ENCODE measurements at places on chromosomes 6 and 20. TPM values are rescaled to one million over a fixed set of nuclear protein-coding genes. Genes with fewer than 3 reads are reported as not detected.

GRCh38 chr6:140566781-140567277 is 1192.4 kb upstream of the CITED2 start:
- peaks cover 30% of the 10 kb centered on the region for H3K4me1 ChIP-seq
- peak; percentile 60 for DNase-seq
- H3K27me3 ChIP-seq: no peaks in the 10 kb centered on the region
- H3K36me3 ChIP-seq: peaks cover 4% of the 10 kb centered on the region

BPIFB2 gene
- not detected for total RNA-seq

DNA sequence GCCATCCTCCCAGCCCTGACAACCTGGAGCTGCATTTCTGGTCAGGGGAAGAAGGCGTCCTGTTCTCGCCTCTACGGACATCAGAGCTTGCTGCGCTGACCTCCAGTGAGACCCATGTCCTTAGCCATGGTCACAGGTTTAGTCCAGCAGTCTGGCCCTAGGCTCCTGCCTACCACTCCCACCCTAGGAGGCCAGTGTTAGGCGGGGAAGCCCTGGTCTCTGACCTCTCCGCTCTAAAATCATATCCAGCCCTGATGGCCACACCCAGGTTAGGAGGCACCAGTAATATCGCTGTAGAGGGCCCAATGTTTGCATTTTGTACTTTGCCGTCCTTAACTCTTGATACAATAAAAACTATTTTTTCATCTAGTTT is 1.2 kb upstream of the HTR1B start:
- H3K27ac ChIP-seq: no peak overlapping the region
- no peak for DNase-seq
- H3K4me1 ChIP-seq: peaks cover 4% of the 10 kb centered on the region
- peaks cover 72% of the 10 kb centered on the region for H3K27me3 ChIP-seq
- peak overlapping the region; percentile 29 for H3K4me3 ChIP-seq

DNA sequence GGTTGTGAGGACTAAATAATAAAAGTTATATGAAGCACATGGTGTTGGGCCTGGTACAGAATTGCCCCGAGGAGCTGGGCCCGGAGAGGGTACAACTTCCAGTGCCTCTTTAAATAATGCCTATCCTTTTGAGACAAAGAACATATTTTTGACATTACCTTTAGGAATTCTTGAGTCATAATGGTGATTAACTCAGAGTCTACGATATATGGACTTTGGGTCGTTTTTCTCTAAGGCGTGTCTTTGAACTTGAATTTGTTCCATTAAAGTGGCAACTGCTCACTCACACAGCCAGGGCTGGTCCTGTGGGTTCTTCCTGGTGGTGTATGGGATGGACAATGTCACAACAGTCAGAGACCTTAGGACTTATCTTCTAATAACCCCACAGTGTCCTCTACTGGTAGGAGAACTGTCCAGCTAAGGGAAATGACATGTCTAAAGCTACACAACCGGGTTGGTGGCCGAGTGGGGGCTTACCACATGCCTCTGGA is 106.5 kb downstream of the CDC5L start:
- no peaks in the 10 kb centered on the region for H3K4me1 ChIP-seq
- H3K27ac ChIP-seq: no peak overlapping the region
- H3K36me3 ChIP-seq: no peaks in the 10 kb centered on the region

- H3K4me1 ChIP-seq: no peaks in the 10 kb centered on the region
- H3K36me3 ChIP-seq: no peaks in the 10 kb centered on the region
- no peak overlapping the region for H3K27ac ChIP-seq
- no peak overlapping the region for H3K4me3 ChIP-seq
- no peak for DNase-seq
- H3K27me3 ChIP-seq: no peaks in the 10 kb centered on the region
These were observed 75.4 kb downstream of the ZNF133 start for GRCh38 chr20:18363708-18364107.

PHF1 gene
- total RNA-seq: 53.5 TPM

DNA sequence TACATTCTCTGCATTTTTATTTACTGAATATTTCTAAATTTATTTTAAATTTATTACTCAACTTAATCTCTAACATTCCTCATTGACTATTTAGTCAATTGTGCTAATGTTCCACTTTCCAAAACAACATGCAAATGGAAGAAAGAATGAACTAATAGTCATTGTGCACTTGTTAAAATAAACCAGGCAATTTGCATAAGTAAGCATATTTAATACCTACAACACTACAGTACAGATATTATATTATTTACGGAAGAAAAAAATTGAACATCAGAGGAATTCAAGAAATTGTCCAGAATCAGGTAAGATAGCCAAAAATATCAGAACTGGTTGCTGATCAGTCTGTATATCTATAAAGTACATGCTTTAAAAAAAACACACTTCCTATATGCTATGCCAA is 320.5 kb downstream of the CENPW start:
- no peak overlapping the region for H3K27ac ChIP-seq
- H3K27me3 ChIP-seq: no peaks in the 10 kb centered on the region
- no peak overlapping the region for H3K4me3 ChIP-seq
- no peaks in the 10 kb centered on the region for H3K36me3 ChIP-seq
- no peaks in the 10 kb centered on the region for H3K4me1 ChIP-seq
- DNase-seq: no peak

- H3K4me1 ChIP-seq: peaks cover 20% of the 10 kb centered on the region
- no peaks in the 10 kb centered on the region for H3K36me3 ChIP-seq
- H3K27ac ChIP-seq: no peak overlapping the region
- no peak overlapping the region for H3K4me3 ChIP-seq
- peak; percentile 12 for DNase-seq
These were observed 444.7 kb upstream of the MAP3K7 start for GRCh38 chr6:91031581-91031980.

- H3K4me1 ChIP-seq: peaks cover 12% of the 10 kb centered on the region
- no peak overlapping the region for H3K27ac ChIP-seq
- no peak for DNase-seq
These were observed 427.1 kb downstream of the CD83 start for GRCh38 chr6:14544666-14545065.

OR2H2 gene
- total RNA-seq: not detected

DNA sequence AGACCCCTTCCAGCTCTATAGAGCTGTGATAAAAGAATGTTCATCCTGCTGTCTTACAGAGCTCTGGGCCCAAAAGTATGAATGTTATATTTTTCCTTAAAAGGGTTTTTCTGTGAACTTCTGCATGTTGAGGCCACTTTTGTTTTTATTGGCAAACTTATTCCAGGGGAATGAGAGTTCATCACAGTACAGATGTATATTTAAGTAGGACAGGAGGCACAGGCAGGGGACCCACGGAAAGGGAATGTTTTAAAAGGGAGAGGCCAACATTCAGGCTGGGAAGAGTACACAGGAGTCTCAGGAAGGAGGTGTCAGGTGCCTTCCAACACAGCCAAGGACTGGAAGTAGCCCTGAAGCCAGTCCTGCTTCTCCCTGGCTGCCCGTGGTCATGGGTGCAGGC is 148.4 kb downstream of the EYA2 start:
- H3K4me3 ChIP-seq: no peak overlapping the region
- H3K27ac ChIP-seq: no peak overlapping the region
- no peaks in the 10 kb centered on the region for H3K27me3 ChIP-seq
- H3K36me3 ChIP-seq: no peaks in the 10 kb centered on the region

GRCh38 chr20:1491281-1491840 is at the start of gene SIRPB2:
Gene SIRPB2 (minus strand): TSS chr20:1491420. CDS start chr20:1491359, 61 bp downstream.
- peak within 1 kb of the TSS; percentile 76 for H3K27ac ChIP-seq
- DNase-seq: peak; percentile 41
- peaks cover 51% of the 10 kb centered on the region for H3K4me1 ChIP-seq

GRCh38 chr20:59661153-59661552 is 56.8 kb downstream of the PHACTR3 start:
- H3K4me3 ChIP-seq: no peak overlapping the region
- H3K27me3 ChIP-seq: peaks cover 40% of the 10 kb centered on the region
- H3K4me1 ChIP-seq: no peaks in the 10 kb centered on the region
- H3K27ac ChIP-seq: no peak overlapping the region
- no peak for DNase-seq

GRCh38 chr6:97048771-97049170 is 124.2 kb downstream of the KLHL32 start:
- H3K27ac ChIP-seq: no peak overlapping the region
- H3K4me3 ChIP-seq: no peak overlapping the region
- no peak for DNase-seq
- H3K36me3 ChIP-seq: no peaks in the 10 kb centered on the region
- no peaks in the 10 kb centered on the region for H3K27me3 ChIP-seq
- peaks cover 9% of the 10 kb centered on the region for H3K4me1 ChIP-seq

GRCh38 chr6:84853901-84854300 is 89.5 kb upstream of the TBX18 start:
- no peaks in the 10 kb centered on the region for H3K4me1 ChIP-seq
- H3K4me3 ChIP-seq: no peak overlapping the region
- no peak overlapping the region for H3K27ac ChIP-seq
- H3K27me3 ChIP-seq: no peaks in the 10 kb centered on the region

SLC24A3 gene
- total RNA-seq: 47.8 TPM

DNA sequence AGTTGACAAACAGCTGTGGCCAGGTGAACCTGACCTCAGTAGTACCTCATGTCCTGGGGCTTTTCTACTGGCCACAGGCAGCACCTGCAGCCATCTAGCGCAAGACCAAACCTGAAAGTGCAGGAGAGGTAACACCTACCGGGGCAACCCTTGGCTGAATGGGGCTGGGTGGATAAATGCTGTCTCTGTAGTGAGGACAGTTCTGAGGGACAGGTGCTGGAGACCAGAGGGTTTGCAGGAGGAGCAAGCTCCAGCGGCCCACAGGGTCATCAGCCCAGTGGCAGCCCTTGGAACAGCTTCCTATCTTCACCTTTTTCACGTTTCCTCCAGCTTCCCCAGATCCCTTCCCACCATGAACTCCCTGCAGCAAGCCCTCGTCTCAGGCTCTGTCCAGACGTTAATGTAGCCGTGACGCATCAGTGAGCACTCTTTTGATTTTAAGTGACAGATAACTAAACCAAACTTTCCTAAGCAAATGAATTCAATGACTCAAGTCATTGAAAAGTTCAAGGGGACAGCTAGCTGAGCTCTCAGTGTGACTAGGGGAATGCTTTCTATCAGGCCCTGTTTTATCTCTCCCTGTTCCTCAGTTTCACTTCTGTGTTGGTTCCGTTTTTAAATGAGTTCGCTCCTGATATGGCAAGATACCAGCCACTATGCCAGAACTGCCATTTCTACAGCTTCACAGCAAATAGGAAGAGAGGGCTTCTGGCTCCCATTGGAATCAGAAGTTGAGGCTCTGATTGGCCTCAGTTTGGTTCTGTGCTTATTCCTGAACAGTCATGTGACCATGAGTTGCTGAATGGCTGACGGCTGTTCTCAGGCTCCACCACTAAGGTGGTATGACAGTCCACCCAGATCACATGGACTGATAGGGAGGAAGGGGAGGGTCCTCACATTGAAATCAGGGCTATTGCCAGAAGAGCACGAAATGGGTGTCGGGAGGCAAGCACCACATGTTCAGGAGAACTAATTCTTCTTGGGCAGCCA is 12.1 kb upstream of the PFDN4 start:
- DNase-seq: no peak
- H3K4me3 ChIP-seq: no peak overlapping the region

DNA sequence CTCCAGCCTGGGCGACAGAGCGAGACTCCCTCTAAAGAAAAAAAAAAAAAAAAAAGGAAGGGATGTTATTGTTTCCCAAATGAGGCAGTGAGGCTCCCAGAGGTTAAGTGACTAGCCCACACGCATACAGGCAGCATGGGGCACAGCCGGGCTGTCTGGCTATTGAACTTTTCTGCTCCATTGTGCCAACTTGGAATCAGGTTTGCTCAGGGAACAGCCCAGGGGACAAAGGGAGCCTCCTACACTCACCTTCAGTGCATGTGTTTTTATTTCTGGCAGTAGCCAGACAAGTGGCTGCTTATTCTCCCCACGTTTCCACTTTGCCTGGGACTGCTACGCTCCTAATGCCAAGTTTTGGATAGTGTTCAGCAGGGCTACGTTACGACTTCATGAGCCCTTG is 10.7 kb downstream of the ETV7 start:
- H3K4me1 ChIP-seq: no peaks in the 10 kb centered on the region
- no peak overlapping the region for H3K4me3 ChIP-seq
- DNase-seq: no peak
- H3K27me3 ChIP-seq: no peaks in the 10 kb centered on the region
- no peaks in the 10 kb centered on the region for H3K36me3 ChIP-seq

GRCh38 chr6:75421316-75422023 is 72.1 kb downstream of the FILIP1 start:
- no peaks in the 10 kb centered on the region for H3K27me3 ChIP-seq
- no peak for DNase-seq
- H3K4me3 ChIP-seq: no peak overlapping the region
- peaks cover 12% of the 10 kb centered on the region for H3K4me1 ChIP-seq

MAPK13 gene
- 2.7 TPM for total RNA-seq

GRCh38 chr6:140436023-140436811 is 1061.8 kb upstream of the CITED2 start:
- H3K4me3 ChIP-seq: no peak overlapping the region
- no peak overlapping the region for H3K27ac ChIP-seq
- no peak for DNase-seq
- H3K27me3 ChIP-seq: no peaks in the 10 kb centered on the region

DNA sequence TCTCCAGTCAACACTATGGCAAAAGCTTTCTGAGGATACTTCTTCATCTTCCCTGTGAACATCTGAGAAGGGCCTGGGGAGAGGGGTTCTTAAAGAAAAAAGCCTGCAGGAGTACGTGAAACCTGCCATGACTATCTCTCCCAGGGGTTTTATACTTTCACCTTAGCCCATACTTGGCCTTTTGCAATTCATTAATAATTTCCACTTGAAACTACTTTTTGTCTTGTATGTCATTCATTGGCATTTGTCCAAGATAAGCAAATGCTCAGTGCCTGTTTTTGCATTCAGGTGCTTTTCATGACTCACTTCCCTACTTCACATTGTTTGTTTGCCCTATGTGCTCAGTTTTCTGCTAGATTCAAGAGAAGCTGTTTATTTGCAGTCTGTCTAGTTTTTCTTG is 580.3 kb upstream of the GJE1 start:
- no peaks in the 10 kb centered on the region for H3K4me1 ChIP-seq
- H3K27me3 ChIP-seq: no peaks in the 10 kb centered on the region

GRCh38 chr6:85643537-85644278 is 1.0 kb upstream of the SYNCRIP start:
- H3K27me3 ChIP-seq: no peaks in the 10 kb centered on the region
- H3K4me1 ChIP-seq: peaks cover 29% of the 10 kb centered on the region

DNA sequence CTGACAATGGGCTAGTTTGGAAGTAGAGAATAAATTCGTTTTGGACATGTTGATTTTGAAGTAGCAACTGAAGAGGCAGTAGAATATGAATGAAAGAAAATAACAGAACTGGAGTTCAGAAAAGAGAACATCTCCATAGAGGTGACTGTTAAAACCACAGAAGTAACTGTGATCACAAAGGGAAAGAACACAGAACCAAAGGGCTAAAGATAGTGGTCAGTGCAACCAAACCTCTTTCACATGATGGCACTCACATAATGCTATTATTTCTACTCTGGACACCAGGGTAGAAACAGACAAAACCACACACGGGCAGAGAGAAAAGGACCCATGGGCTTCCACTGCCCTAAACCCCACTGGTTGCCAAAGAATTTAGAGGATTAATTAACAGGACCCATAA is 58.5 kb downstream of the CDK19 start:
- no peak overlapping the region for H3K27ac ChIP-seq
- H3K36me3 ChIP-seq: no peaks in the 10 kb centered on the region
- no peaks in the 10 kb centered on the region for H3K4me1 ChIP-seq
- no peaks in the 10 kb centered on the region for H3K27me3 ChIP-seq

GRCh38 chr6:137640086-137640485 is 145.9 kb upstream of the OLIG3 start:
- no peaks in the 10 kb centered on the region for H3K36me3 ChIP-seq
- no peaks in the 10 kb centered on the region for H3K4me1 ChIP-seq
- H3K27ac ChIP-seq: no peak overlapping the region
- no peak overlapping the region for H3K4me3 ChIP-seq
- no peak for DNase-seq

- no peak overlapping the region for H3K4me3 ChIP-seq
- H3K4me1 ChIP-seq: no peaks in the 10 kb centered on the region
- H3K27ac ChIP-seq: no peak overlapping the region
- H3K27me3 ChIP-seq: no peaks in the 10 kb centered on the region
- no peaks in the 10 kb centered on the region for H3K36me3 ChIP-seq
- DNase-seq: no peak
These were observed 37.1 kb downstream of the FRMD1 start for GRCh38 chr6:168041928-168042327.
